A673 (cell line): ENCODE measurements at places on chromosomes 4 and X. TPM values are rescaled to one million over a fixed set of nuclear protein-coding genes. Genes with fewer than 3 reads are reported as not detected.
A peak's percentile ranks its signal among the peaks of the same experiment; 100 is the strongest.

DNA sequence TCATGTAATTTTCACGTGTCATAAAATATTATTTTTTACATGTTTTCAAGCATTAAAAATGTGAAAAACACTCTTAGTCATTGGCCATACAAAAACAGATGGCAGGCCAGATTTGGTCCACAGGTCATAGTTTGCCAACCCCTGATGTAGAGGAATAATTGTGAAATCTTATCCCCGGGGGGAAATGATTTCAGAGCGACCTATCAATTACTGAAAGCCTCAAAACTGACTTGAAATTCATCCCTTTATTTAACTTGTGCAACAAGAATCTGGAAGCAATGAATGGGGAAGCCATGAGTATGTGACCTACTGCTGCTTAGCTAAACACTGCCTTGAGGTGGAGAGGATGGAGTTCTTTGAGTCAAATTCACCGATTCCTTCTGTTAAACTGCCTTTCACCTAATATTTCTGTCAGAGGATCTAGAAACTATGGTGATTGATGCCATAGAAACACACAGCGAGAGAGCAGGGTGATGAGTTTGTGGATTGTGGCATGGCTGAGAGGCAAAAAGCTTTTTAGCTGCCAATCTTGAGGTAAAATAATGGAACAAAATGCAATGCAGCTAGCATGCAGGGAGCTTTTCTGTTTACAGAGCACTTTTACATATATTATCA, 30.3 kb upstream of the BRS3 start:
- no peaks in the 10 kb centered on the region for H3K4me1 ChIP-seq
- H3K4me3 ChIP-seq: no peak overlapping the region
- no peak overlapping the region for H3K27ac ChIP-seq
- DNase-seq: no peak

The WAS gene
- 0.90 and 1.1 TPM in 2 replicates for total RNA-seq

GRCh38 chr4:152389359-152389758, 146.5 kb downstream of the FBXW7 start:
- no peaks in the 10 kb centered on the region for H3K27me3 ChIP-seq
- H3K36me3 ChIP-seq: no peaks in the 10 kb centered on the region
- no peak overlapping the region for H3K27ac ChIP-seq

The NPFFR2 gene
- not detected in 2 replicates for total RNA-seq

- peaks cover 16% of the 10 kb centered on the region for H3K4me1 ChIP-seq
- H3K27me3 ChIP-seq: no peaks in the 10 kb centered on the region
- DNase-seq: peak; percentile 88
- peak overlapping the region; percentile 83 for H3K27ac ChIP-seq
Measured at GRCh38 chr4:13656569-13657405, 29.3 kb upstream of the BOD1L1 start.

DNA sequence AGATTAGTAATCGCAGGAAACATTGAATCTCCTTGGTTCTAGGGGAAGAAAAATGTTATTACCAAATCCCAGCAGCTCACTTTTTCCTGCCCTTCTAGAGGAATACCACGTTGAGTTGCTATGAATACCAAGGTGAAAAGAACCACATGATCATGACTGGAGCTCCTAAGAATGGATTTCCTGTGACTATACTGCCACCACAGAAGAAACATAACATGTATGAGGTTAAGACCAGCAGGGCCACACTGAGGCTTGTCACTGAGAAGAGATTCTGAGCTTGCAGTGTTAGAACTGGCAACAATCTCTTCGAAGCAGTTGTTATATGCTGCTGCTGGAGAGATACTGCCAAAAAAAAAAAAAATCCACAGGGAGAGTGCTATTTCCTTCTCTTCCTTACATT, 1235.3 kb downstream of the FSTL5 start:
- DNase-seq: no peak
- H3K27ac ChIP-seq: no peak overlapping the region
- no peaks in the 10 kb centered on the region for H3K36me3 ChIP-seq
- H3K27me3 ChIP-seq: no peaks in the 10 kb centered on the region

DNA sequence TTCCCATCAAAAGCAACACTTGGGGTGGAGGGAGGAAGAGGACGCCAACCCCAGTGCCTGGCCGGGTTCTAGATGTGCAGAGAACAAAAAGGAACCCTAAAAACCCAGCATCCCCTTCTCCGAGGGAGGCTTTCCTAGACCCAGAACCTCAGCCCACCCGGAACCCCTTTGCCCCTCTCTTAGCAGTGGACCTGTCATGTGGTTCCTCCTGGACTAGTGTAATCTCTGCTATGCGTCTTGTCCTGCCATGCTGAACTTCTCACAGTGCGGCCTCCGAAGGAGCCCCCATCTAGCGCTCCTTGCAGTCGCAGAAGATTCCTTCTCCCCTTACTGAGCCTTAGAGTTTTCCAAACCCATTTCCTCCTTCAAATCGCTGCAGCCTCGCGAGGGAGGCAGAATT, 1.1 kb upstream of the PRRG3 start:
- no peak for DNase-seq
- H3K4me3 ChIP-seq: no peak overlapping the region
- no peaks in the 10 kb centered on the region for H3K27me3 ChIP-seq
- H3K4me1 ChIP-seq: no peaks in the 10 kb centered on the region

The AVPR2 gene
- not detected in 2 replicates for total RNA-seq

DNA sequence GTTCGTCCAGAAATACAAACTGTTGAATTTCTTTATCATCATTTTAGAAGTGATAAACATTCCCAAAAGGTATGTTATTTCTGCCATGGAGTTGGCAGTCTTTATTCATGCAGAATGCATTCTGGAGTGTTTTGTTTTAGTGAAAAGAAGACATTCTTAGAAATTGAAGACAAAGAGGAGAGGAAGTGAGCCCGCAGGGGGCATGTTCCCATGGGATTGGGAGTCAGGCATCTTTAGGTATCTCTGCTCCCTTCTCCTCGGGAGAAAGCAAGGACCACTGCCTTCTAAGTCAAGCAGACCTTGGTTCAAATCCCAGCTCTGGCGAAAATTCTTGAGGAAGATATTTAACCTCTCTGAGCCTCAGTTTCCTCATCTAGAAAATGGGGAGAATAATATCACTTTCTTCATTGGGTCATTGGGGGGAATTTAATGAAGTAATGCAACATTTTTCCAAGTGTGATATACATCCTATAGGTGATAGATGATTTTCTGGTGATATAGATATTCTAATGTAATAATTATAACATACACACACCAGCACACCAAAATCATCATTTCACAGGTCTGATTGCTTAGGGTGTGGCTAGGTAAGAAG, 26.5 kb upstream of the CHRNA9 start:
- H3K27me3 ChIP-seq: no peaks in the 10 kb centered on the region
- DNase-seq: no peak
- H3K4me3 ChIP-seq: no peak overlapping the region
- no peaks in the 10 kb centered on the region for H3K36me3 ChIP-seq
- H3K4me1 ChIP-seq: peaks cover 21% of the 10 kb centered on the region

The TMEM185A gene
- 18.4 and 23.6 TPM in 2 replicates for total RNA-seq

The ENAM gene
- not detected in 2 replicates for total RNA-seq

The CYLC1 gene
- total RNA-seq: not detected in 2 replicates

The VEGFC gene
- 0.44 TPM in 1 of 2 replicates, not detected in the other for total RNA-seq

- no peaks in the 10 kb centered on the region for H3K27me3 ChIP-seq
- DNase-seq: no peak
- no peaks in the 10 kb centered on the region for H3K4me1 ChIP-seq
- H3K27ac ChIP-seq: no peak overlapping the region
Measured at GRCh38 chrX:32395878-32396277, 815.5 kb downstream of the DMD start.

GRCh38 chr4:112073181-112073580, 72.1 kb upstream of the FAM241A start:
- no peak overlapping the region for H3K4me3 ChIP-seq
- H3K4me1 ChIP-seq: no peaks in the 10 kb centered on the region
- peak; percentile 39 for DNase-seq
- H3K36me3 ChIP-seq: no peaks in the 10 kb centered on the region
- H3K27me3 ChIP-seq: no peaks in the 10 kb centered on the region

DNA sequence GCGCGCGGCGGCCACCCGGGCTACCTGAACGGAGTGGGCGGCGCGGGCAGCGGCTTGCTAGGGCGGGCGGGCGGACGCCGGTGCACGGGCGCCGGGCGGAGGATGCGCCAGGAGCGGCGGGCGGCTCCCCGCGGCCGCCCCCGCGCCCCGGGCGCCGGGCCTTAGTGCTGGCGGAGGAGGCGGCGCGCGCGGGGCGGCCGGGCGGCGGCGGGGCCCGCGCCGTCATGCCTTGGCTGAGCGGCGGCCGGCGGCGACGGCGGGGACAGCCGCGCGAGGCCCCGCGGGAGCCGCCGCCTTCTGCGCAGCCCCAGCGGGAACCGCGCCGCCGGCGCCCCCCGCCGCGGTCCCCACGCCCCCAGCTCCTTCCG, 48.2 kb downstream of the CLDN34 start:
- DNase-seq: no peak
- H3K27ac ChIP-seq: no peak overlapping the region
- peak overlapping the region; percentile 60 for H3K4me3 ChIP-seq

GRCh38 chrX:125826774-125827451, 339.2 kb downstream of the DCAF12L2 start:
- no peaks in the 10 kb centered on the region for H3K4me1 ChIP-seq
- DNase-seq: peak; percentile 3
- H3K27ac ChIP-seq: no peak overlapping the region
- no peak overlapping the region for H3K4me3 ChIP-seq
